A549 treated with RU486 at 1 μM for 4 hours (cell line): ENCODE measurements at places on chromosomes 7 and 10. TPM values are rescaled to one million over a fixed set of nuclear protein-coding genes. Genes with fewer than 3 reads are reported as not detected.

DENND10 gene
- total RNA-seq, result 41.2 to 62.5 TPM (median 54.6 TPM) in 5 replicates

SLC16A9 gene
- total RNA-seq, result 0.05 to 0.09 TPM (median 0.08 TPM) in 4 of 5 replicates, not detected in the other

PNLIPRP2 gene
- 0.10 to 0.32 TPM in 2 of 5 replicates, not detected in the others for total RNA-seq

OR2AE1 gene
- not detected in 5 replicates for total RNA-seq

TOMM7 gene
- total RNA-seq, result 397 to 1,071 TPM (median 459 TPM) in 5 replicates

GPR141 gene
- 0.10 TPM in 1 of 5 replicates, not detected in the others for total RNA-seq

CALML5 gene
- not detected in 5 replicates for total RNA-seq

NEUROG3 gene
- not detected in 5 replicates for total RNA-seq

ITGB8 gene
- 0.82 to 1.2 TPM (median 0.95 TPM) in 5 replicates for total RNA-seq

ACSM6 gene
- not detected in 5 replicates for total RNA-seq

SPDYE6 gene
- not detected in 5 replicates for total RNA-seq

PRKCQ gene
- 4.1 to 5.4 TPM (median 4.5 TPM) in 5 replicates for total RNA-seq

CLDN15 gene
- 7.1 to 13.7 TPM (median 12.2 TPM) in 5 replicates for total RNA-seq

CDHR1 gene
- 0.03 to 0.13 TPM (median 0.07 TPM) in 5 replicates for total RNA-seq

RUFY2 gene
- total RNA-seq, result 5.5 to 10.9 TPM (median 8.4 TPM) in 5 replicates

TMEM176B gene
- 0.20 TPM in 1 of 5 replicates, not detected in the others for total RNA-seq

CREB5 gene
- 3.9 to 5.6 TPM (median 5.1 TPM) in 5 replicates for total RNA-seq

OPN1SW gene
- total RNA-seq, result not detected in 5 replicates

RGR gene
- total RNA-seq, result not detected in 5 replicates

SYPL1 gene
- 68.4 to 100 TPM (median 94.6 TPM) in 5 replicates for total RNA-seq

GJD4 gene
- 0.09 TPM in 1 of 5 replicates, not detected in the others for total RNA-seq

JCAD gene
- 7.7 to 8.7 TPM (median 7.7 TPM) in 5 replicates for total RNA-seq

STEAP1 gene
- total RNA-seq, result 9.8 to 17.7 TPM (median 13.9 TPM) in 5 replicates

NAT16 gene
- 0.06 to 0.15 TPM (median 0.14 TPM) in 5 replicates for total RNA-seq

OR2A12 gene
- not detected in 5 replicates for total RNA-seq

COL13A1 gene
- 0.23 to 0.35 TPM (median 0.29 TPM) in 5 replicates for total RNA-seq

RAMP3 gene
- total RNA-seq, result not detected in 5 replicates

CCDC146 gene
- total RNA-seq, result 0.38 to 0.89 TPM (median 0.56 TPM) in 5 replicates

NUPR2 gene
- total RNA-seq, result not detected in 5 replicates

PLAU gene
- 119 to 135 TPM (median 123 TPM) in 5 replicates for total RNA-seq

POLR2J2 gene
- total RNA-seq, result 0.21 to 0.51 TPM (median 0.42 TPM) in 5 replicates

NME8 gene
- not detected in 5 replicates for total RNA-seq

NPSR1 gene
- not detected in 5 replicates for total RNA-seq

ERVW-1 gene
- not detected in 5 replicates for total RNA-seq

VWDE gene
- total RNA-seq, result 0.18 to 0.99 TPM (median 0.40 TPM) in 5 replicates

LYZL1 gene
- not detected in 5 replicates for total RNA-seq

PNLIP gene
- not detected in 5 replicates for total RNA-seq

ERLIN1 gene
- 42.5 to 67.9 TPM (median 54.3 TPM) in 5 replicates for total RNA-seq

POLD2 gene
- 131 to 171 TPM (median 158 TPM) in 5 replicates for total RNA-seq

CYP3A5 gene
- total RNA-seq, result 1.1 to 1.6 TPM (median 1.5 TPM) in 5 replicates

RPEL1 gene
- total RNA-seq, result 0.08 TPM in 1 of 5 replicates, not detected in the others

PAPOLB gene
- not detected in 5 replicates for total RNA-seq

SPACDR gene
- total RNA-seq, result 0.21 to 0.98 TPM (median 0.66 TPM) in 5 replicates

TRIM56 gene
- total RNA-seq, result 8.8 to 12.1 TPM (median 10.8 TPM) in 5 replicates

ACSL5 gene
- total RNA-seq, result 0.14 to 0.32 TPM (median 0.24 TPM) in 4 of 5 replicates, not detected in the other

TNRC18 gene
- total RNA-seq, result 31.6 to 49.6 TPM (median 41.8 TPM) in 5 replicates

EVX1 gene
- total RNA-seq, result 0.07 to 0.32 TPM (median 0.23 TPM) in 3 of 5 replicates, not detected in the others

CBX3 gene
- total RNA-seq, result 144 to 294 TPM (median 249 TPM) in 5 replicates

BCCIP gene
- total RNA-seq, result 108 to 162 TPM (median 124 TPM) in 5 replicates

CRHR2 gene
- 0.05 TPM in 1 of 5 replicates, not detected in the others for total RNA-seq

CHN2 gene
- 0.07 to 0.27 TPM in 2 of 5 replicates, not detected in the others for total RNA-seq

ZNF722 gene
- not detected in 5 replicates for total RNA-seq

TLL2 gene
- 0.04 to 0.17 TPM (median 0.09 TPM) in 5 replicates for total RNA-seq
